Lung microvascular endothelial cell (primary cell): ENCODE measurements at places on chromosomes 13 and 19.

DNA sequence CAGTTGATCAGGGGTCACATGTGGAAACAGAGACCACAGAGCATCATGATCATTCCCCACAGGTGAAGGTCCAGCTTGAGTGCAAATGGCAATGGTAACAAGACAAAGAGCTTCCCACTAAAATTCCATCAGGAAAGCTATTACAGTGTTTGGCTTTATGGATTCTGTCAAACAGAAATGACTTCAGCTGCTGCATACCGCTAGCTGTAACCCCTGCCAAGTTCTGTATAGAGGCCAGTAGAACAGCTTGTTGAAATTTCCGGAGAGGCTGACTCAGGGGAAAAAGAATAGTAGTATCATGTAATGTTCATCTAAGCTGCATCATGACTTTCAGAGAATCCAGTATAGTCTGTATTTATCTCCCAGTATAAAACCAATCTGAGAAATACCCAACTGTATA is 1704.7 kb downstream of the SLITRK5 start:
- DNase-seq = peak; percentile 70

GRCh38 chr19:35670686-35671085 is 4.4 kb downstream of the UPK1A start:
- DNase-seq = no peak

DNA sequence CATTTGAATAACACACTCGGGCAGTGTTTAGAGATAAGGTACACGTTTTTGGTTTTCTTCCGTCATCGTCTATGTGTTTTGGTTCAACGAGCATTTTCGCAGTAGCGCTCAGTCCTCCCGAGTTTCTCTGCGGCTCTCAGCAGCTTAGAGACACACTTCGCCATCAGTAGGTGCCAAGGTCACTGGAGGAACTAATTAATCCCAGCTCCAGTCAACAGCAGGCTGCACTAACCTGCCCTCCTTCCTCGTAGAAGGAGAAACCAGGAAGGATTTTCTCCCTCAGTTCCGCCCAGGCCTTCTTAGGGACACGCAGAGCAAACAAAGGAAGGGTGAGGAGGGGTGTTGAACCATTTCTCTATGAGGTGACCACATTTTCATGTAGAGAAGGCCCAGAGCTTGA is 12.6 kb downstream of the MBNL2 start:
- peak; percentile 38 for DNase-seq

DNA sequence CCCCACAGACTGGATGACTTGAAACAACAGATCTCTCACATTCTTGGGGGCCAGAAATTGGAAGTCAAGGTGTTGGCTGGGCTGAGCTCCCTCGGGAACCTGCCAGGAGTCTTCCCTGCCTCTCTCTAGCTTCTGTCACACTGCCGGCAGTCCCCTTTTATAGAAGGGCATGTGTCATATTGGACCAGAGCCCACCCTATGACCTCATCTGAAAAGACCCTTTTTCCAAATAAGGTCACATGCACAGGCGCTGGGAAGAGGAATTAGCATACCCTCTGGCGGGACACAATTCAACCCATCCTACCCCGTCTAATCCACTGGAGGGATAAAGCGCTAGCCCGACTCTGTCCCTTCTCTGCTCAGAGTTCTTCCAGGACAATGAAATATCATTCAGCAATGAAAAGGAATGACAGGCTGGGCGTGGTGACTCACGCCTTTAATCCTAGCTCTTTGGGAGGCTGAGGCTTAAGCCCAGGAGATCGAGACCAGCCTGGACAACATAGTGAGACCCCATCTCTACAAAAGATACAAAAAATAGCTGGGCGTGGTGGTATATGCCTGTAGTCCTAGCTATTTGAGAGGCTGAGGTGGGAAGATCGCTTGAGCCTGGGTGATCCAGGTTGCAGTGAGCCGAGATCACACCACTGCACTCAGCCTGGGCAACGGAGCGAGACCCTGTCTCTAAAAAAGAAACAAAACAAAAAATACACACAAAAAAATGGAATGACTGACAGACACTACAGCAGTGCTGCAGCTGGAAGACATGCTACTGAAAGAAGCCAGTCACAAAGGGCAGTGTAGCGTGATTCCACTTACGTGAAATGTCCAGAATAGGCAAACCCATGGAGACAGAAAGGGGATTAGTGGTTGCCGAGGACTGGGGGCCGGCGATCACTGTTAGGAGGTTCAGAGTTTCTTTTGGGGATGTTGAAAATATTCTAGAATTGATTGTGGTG is 28.5 kb downstream of the MEIS3 start:
- DNase-seq = no peak

- no peak for DNase-seq
These were observed 17.0 kb downstream of the KL start for GRCh38 chr13:33033051-33033812.

DNA sequence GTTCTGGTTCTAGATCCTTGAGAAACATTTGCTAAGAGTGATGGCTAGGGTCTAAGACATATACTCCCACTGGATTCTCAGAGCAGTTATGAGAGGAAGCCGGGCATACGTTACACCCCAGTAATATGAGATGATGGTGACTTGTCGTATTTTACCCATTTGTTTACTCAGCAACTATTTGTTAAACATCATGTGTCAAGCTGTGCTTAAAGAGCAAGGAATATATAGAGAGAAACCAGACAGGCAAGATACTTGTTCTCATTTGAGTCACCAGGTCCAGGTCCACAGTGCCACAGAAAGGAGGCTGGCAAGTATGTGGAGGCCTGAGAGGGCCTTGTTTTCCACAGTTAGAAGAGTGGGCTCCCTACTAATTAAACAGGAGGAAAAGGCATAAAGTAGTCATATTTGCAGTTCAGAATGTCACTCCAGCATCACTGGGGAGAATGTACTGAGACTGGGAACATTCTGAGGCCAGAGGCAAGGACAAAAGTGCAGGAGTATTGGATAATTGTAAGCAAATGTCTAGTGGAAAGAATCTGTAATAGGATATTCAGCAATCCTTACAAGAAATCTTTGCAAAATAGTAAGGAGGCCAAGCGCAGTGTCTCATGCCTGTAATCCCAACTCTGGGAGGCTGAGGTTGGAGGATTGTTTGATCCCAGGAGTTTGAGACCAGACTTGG is 142.2 kb downstream of the IRS2 start:
- DNase-seq = no peak

DNA sequence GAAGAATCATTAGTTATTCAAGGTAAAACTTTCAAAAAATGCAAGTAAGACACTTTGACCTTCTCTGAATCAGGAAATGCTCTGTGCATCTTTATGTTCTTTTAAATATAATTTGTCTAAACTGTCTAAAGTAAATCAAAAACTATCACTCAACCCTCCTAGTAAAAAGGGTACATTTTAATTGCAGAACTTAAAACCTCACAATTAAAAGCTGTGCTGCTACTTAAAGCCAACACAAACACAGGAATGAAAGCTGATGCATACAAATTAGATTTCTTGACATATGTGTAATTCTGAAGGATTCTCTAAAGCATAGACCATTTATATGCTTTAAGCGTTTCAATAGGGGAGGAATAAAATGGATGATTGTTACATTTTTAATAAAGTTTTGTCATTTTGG is 58.3 kb downstream of the DACH1 start:
- DNase-seq = no peak

- peak; percentile 59 for DNase-seq
These were observed 55.8 kb upstream of the KCTD15 start for GRCh38 chr19:33740811-33741396.

DNA sequence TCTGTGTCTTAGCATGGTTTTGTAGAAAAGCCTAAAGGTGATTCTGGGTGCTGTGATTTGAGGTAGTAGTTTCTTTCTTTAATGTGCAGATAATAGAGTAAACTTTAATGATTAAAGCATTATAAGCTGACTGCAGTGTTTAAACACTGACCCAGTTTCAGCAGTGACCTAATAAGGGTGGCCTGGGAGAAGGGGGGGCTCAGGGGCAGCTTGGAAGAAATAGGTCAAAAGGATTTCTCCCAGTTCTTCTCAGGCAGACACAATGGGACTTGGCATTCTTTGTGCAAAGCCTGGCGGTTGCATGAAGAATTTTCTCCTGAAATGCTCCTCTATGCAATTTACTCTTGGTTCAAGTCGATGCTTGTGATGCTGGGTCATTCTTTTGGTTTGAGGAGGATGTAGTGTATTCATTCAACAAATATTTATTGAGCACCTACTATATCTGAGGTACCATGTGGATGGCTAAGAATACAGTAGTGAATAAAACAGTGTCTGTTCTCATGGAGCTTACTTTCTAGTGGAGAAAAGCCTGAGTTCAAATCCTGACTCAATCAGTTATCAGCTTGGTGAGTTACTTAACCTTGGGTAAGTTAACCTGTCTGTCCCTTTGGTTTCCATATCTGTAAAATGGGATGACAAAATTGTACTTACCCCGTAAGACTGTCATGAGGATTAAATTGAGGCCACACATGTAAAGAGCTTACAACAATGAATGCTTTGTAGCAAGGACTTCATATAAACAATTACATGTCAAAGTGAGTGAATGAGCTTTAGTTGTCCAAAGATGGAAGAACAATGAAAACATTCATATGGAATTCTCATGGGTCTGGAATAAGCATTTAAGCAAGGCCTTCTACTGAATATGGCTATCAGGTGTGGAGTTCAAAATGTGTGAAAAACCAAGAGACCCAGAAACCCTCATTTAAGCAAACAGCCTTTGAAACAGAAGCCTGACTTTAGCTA is 210.2 kb downstream of the KCNRG start:
- no peak for DNase-seq

GRCh38 chr19:32857584-32857983 is 12.0 kb downstream of the SLC7A9 start:
- DNase-seq = no peak
